Inflammatory macrophage treated with lipopolysaccharide for 1 hour (primary cell): ENCODE measurements at places on chromosomes 7 and 10.

DNA sequence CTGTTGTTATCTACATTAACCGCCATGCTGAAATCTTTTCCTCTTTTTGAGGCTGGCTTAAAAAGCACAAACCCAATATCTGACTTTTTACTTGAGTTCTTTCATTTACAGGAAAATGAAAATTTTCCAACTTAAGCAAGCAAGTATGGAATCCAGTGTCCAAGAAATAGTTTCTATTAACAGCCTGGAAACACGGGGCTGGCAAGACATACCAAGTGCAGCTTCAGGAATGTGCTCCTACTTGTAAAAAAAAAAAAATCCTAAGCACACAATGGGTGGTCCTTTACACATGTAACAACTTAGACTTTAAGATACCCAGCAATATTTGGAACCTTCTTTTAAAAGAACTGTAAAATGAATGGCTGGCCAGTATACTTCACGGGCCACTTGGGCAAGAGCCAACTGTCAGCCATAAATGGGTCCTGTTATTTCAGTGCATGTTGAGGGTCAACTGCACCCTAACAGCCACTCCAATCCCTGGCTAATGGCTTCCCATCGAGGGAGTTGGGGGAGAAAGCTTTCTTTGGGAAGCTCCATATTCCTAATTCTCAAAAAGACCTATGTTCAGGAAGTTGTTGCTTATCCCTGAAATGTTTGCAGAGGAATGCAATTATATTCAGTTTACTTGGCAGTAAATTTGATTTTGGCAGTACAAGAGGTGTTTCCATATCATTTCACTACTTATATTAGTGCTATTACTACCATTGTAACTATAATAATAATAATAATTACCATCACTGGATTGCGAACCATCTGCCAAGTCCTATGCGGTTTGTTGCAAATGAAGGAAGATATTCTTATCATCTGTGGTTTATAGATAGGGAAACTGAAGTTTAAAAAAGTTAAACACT, 236.4 kb upstream of the TMEM72 start:
- DNase-seq: no peak

GRCh38 chr7:116593359-116594075, 68.7 kb downstream of the CAV1 start:
- DNase-seq: no peak

GRCh38 chr10:61024151-61024855, 80.3 kb upstream of the RHOBTB1 start:
- no peak for DNase-seq

GRCh38 chr10:97777143-97777542, 5.3 kb upstream of the SFRP5 start:
- no peak for DNase-seq

DNA sequence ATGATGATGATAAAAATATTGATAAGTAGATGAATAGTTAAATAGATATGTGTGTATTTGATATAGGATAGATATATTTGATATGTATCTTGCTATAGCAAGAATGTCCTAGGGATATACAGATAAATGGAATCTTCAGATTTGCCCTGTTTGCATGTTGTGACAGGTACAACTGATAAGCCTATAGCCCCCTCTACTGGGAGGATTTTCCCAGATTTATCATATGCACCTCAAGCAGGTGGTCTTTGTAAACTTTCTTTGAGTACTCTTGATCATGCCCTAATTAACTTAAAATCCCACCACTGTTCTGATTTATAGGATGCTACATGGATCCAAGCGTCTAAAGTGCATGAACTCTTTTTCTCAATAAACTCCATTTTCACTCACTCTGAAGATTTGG, 1050.7 kb downstream of the SORCS3 start:
- no peak for DNase-seq

DNA sequence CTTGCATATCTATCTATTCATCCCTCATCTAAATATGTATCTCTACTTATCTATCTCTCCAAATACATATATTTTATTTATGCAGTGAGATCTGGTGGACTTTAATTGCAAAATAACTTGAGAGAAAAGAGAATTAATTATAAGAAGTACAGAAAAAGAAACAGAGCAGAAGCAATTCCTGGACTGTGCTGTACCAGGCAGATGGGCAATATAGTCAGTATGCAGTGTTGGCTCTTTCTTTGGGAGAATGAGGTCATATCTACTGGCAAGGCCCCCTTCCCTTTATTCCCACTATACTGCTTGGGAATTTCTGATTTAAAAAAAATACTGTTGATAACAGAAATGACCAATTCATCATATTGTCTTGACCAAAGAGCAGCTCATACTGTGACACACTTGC, 49.0 kb upstream of the TOMM7 start:
- no peak for DNase-seq

DNA sequence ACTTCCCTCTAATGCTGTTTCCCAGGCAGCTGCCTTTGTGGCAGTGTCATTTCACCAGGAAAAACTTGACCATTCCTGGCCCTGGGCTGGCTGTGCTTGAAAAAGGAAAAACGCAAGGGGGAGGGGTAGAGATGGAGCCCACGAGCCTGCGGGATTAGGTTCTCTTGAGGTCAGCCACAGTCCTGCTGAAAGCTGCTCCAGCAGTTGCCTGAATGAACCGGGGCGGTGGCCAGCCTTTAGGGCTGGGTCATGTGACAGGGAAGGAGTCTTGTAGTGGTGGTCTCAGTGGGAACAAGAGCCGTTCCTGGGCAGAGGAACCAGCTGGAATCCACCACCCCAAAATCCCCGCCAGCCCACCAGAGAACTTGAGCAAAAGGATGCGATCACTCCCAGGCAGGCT, 51.2 kb upstream of the LRRC4 start:
- no peak for DNase-seq

GRCh38 chr10:7488418-7488829, 77.6 kb upstream of the SFMBT2 start:
- peak; percentile 26 for DNase-seq

DNA sequence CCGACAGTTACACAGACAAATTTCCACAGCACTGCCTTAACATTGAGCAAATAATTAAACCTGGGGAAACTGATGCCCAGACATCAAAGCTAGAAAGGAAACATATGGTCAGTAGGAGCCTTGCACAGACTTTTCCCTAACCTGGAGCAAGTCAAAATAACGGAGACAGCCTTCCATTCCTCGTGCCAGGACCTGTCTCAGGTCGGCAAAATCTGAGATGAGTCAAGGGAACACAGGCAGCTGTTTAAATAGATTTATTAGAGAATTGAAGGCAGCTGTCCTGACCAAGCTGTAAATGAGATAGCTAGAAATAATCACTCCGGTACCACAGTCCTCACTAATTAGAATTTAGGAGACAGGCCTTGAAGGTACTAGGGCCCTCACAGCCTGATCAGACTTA, 81.2 kb downstream of the RAMP3 start:
- DNase-seq: no peak

GRCh38 chr7:77649716-77650349, 46.4 kb upstream of the RSBN1L start:
- DNase-seq: no peak

GRCh38 chr10:2681891-2682290, 385.5 kb upstream of the PFKP start:
- DNase-seq: no peak

DNA sequence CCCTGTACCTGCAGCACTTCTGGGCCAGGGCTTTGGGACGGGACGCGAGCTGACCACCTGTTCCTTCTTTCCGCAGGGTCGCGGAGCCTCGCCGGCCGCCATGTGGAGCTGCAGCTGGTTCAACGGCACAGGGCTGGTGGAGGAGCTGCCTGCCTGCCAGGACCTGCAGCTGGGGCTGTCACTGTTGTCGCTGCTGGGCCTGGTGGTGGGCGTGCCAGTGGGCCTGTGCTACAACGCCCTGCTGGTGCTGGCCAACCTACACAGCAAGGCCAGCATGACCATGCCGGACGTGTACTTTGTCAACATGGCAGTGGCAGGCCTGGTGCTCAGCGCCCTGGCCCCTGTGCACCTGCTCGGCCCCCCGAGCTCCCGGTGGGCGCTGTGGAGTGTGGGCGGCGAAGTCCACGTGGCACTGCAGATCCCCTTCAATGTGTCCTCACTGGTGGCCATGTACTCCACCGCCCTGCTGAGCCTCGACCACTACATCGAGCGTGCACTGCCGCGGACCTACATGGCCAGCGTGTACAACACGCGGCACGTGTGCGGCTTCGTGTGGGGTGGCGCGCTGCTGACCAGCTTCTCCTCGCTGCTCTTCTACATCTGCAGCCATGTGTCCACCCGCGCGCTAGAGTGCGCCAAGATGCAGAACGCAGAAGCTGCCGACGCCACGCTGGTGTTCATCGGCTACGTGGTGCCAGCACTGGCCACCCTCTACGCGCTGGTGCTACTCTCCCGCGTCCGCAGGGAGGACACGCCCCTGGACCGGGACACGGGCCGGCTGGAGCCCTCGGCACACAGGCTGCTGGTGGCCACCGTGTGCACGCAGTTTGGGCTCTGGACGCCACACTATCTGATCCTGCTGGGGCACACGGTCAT, 13.3 kb downstream of the GPR146 start:
- DNase-seq: no peak

DNA sequence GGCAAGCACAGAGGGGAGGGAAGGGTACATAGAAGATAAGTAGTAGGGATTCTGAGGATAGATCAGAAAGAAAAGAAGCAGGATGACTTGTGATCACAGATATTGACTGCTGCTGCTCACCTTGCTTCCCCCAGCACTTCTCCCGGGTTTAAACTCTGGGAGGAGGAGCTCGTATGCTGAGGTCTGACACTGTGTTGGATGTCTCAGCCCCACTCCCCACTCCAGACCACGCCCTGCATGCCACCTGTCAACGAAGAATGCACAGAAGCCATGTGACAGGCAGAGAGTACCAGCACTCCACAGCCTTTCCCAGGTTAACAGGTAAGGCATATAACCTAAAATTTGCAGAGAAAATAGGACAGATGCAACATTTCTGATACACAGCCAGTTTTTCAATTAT, 388.9 kb downstream of the TNS3 start:
- no peak for DNase-seq

DNA sequence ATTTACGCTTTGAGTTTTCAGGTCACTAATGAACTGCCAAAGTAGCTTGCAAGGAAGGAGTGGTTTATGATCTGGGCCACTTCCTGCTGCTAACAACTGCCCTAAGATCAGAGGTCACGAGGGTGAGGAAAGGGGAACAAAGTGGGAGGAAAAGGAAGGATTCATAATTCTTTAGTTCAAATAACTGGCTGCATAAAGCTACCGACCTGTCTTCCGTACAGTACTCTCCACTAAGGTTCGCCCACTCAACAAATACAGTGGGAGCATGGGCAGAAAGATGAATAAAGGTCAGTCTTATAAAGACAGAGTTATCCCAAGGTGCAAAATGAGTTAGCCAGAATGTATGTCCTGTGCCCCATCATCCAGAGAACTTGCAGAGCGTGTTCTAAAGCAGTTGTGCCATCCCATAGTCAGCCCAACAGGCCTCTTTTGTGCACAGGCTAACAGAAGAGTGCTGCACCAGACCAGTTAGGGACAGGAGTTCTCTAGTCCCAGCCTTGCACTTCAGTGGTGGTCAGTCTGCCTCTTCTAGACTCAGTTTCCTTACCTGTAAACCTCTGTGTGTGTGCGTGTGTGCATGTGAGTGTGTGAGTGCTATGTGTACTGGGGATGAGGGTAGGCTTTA, 65.9 kb downstream of the CREB3L2 start:
- DNase-seq: peak; percentile 74

DNA sequence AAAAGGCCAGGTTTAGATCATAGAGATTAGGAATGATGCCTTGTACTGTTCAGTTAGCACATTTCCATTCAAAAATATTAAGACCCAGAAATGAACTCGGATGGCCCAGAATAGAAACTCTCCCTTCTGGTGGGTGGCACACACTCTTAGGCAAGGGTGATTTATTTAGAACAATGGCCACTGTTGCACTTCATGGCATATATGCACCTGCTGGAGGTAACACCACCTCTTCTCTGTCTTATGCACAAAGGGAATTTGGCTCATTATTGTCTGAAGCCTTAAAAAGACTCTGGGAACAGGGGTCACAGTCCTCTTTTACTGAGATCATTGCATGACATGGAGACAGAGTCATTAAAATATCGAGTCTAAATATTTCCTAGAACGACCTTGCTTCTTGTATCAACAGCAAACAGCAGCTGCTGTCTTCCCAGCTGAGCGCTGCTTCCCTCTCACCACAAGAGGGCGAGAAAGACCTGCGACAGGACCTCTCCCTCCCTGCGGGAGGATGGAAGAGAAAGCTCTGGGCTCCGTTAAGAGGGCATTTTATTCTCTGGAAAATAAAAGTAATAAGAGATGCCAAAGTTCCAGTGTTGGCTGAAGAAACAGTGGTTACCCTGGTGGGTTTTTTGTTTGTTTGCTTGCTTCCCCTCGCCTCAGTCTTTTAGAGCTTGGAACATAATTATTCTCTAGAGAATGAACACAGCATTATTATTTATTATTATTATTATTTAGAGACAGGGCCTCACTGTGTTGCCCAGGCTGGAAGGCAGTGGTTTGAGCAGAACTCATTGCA, 13.5 kb upstream of the BAMBI start:
- DNase-seq: peak; percentile 85

GRCh38 chr10:125011926-125012705, 70.2 kb downstream of the ZRANB1 start:
- no peak for DNase-seq
